Ureter (tissue), 1 donor: ENCODE measurements at places on chromosomes 12 and 14. TPM values are rescaled to one million over a fixed set of nuclear protein-coding genes. Genes with fewer than 3 reads are reported as not detected.

- no peak for DNase-seq
These were observed 10.9 kb upstream of the PIK3C2G start for GRCh38 chr12:18250313-18250916.

- no peak for DNase-seq
These were observed 136.8 kb upstream of the PRKD1 start for GRCh38 chr14:30064454-30064853.

- no peak for DNase-seq
These were observed 1.2 kb downstream of the KHNYN start for GRCh38 chr14:24430682-24431568.

DNA sequence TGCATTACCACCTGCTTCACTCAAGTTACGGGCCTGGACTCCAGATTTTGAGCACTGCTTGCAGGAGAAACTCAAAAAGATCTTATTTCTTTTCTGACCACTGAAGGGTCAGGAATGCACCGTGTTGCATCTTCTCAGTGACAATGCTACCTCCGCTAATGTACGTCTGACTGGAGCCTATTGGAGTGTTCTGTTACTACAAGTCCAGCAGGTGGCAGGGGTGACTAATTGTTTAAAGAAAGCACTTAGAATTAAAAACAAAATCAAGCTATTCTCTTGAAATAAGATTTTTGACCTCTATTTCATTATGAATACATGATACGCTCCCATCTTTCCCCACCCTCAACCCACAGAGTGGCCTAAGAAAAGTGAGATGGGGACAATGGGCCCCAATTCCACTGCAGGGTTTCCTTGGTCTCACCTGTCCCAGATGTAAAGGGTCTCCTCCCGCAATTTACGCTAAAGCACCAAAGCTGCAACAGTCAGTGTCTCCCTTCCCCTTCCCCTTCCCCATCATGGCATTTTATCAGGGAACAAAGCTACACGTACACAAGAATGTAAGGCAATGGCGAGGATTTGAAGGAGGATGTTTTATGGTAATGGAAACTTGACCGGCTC, 2.2 kb downstream of the TBPL2 start:
- DNase-seq: no peak

DNA sequence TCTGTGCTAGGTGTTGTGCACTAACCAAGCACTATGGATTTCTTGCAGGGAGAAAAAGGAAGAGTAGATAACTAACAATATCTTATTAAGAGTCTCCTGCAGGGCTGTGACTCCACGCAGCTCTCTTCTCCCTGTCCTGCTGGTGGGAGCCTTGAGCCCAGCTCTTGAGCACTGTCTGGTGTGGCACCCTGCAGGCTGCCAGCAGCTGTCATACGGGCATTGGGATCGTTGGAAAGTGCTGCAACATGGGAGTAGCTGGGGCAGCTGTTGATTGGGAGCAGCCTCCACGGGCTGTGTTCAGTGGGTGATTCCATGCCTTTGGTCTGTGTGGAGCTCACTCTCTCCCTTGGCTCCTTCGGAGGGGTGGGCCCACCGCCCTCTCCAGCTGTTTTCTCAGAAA, 125.3 kb downstream of the FBXL14 start:
- no peak for DNase-seq

DNA sequence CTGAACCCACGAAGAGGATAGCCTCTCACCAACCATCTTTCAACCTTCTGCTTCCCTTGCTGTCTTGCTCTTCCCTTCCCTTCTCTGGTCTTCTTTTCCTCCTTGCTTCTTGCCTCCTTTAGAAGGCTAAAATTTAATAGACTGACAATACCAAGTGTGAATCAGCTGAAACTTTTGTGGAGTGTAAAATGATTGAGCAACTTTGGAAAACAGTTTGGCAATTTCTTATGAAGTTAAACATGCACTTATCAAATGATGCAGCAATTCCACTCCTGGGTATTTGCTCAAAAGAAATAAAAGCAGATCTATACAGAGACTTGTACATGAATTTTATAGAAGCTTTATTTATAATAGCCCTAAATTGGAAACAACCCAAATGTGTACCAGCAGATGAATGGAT, 3.3 kb upstream of the KRT86 start:
- DNase-seq: no peak

- no peak for DNase-seq
These were observed 9.4 kb upstream of the SELPLG start for GRCh38 chr12:108642899-108643654.

GRCh38 chr12:108316176-108317086, 22.7 kb downstream of the CMKLR1 start:
- no peak for DNase-seq

DNA sequence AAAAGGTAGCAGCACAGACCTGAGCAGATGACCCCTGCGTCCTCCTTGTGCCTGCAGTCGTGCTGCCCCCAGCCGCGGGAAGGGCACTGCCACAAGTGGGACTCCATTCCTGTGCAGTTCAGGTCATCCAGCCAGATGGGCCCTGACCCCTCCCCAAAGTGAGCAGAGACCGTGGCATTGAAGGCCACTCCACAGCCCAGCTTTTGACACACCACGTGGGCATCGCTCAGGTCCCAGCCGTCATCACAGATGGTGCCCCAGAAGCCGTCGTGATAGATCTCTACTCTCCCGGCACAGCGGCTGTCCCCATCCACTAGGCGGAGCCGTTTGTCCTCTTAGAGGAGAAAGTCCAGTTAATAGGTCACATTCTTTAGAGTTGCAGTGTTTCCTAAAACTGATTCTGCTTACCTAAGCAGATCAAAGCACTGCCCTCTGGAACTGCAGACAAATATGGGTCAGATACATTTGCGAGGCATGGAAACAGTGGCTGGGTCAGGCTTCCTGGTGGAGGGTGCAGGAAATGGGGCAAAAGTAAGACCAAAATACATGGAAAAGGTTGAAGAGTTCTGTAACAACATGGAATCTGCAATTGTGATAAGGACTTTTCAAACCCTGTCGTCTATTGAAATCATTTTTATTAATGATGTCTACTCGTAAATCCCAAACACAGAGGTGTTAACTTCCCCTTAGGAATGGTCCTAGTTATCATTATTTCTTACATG, 69.4 kb downstream of the CD163L1 start:
- no peak for DNase-seq

- no peak for DNase-seq
These were observed 678 bp downstream of the INF2 start for GRCh38 chr14:104689881-104690711.

- DNase-seq: no peak
These were observed 125.7 kb downstream of the HMGA2 start for GRCh38 chr12:65949971-65950370.

GRCh38 chr12:132196038-132196872, 52.0 kb downstream of the NOC4L start:
- no peak for DNase-seq

GRCh38 chr14:50904719-50905118, 32.9 kb downstream of the ABHD12B start:
- no peak for DNase-seq

GRCh38 chr14:98840091-98840490, 431.9 kb downstream of the BCL11B start:
- no peak for DNase-seq

DNA sequence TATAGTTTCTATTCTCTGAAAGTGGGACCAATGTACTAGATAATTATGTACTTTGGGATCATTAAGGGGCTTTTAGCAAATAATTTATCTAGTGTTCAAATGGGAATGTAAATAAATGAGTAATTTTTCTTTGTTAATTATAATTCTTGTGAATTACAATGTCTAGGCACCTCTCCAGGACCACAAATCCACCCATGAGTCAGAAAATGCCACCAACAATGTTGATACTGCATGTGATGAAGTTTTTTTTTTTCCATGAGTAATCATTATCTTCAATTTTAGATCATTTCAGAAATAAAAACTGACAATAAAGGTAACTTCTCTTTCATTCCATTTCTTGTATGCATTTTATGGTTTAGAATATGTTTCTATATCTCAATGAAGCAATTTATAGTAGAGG, 470.3 kb downstream of the VRK1 start:
- no peak for DNase-seq

- no peak for DNase-seq
These were observed 134.8 kb downstream of the DUSP6 start for GRCh38 chr12:89217472-89217871.

DNA sequence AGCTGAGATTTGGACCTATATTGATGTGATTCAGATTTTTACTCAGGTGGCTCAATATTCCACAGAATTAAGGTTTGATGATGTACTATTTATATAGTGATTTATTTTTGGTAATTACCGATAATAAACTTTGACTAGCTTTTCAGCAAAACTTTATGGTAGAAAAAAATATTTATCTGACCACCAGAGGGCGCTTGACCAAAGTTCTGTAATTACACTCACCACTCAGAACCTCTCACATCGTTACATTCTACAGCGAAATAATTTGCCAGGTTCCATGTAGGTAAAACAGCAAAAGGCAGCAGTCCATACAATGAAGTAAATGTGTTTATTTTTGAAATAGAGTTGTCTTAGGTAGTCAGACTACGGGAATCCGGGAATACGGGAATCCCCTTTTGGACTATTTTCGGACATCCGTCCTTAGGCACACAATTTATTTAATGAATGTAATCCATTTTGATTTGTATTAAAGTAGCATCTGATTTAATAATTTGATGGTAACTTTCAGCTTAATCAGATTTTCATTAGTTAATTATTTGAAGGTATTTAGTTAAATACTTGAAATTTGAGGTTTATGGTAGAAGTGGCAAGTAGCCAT, 143.0 kb upstream of the DDHD1 start:
- no peak for DNase-seq

DNA sequence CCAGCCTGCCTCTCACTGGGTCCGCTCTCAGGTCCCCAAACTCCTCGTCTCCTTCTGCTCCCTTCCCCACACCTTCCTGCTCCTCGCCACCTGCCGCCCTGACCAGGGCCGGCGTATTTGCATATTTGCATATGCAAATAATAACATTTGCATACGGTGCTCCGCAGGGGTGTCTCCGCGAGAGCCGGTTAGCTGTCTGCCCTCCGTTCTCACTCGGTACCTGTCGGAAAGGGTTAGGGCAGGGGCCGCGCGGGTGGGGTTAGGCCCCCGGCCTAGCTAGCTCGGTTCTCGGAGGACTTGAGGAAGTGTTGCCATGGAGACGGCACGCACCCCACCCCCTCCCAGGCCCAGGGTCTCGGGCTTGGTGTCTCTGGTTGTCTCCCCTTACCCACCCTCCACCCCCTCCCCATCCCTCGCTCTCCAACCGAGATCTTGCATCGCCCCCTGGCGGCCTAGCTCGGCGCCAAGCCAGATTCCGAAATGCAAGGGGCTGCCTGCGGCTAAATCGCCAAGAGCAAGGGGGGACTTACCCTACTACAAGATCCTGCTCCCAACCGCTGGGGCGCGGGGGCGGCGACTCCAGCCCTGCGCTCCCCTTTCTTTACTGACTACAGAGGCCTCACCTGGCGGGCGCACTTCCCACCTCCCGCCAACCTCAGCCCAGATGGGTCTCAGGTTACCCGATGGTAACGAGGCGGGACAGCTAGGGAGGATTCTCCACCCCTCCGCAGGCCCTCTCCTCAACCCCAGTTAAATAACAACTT, 8.1 kb downstream of the STAC3 start:
- DNase-seq: no peak

GRCh38 chr12:13149411-13149810, 45.9 kb upstream of the GSG1 start:
- no peak for DNase-seq

DNA sequence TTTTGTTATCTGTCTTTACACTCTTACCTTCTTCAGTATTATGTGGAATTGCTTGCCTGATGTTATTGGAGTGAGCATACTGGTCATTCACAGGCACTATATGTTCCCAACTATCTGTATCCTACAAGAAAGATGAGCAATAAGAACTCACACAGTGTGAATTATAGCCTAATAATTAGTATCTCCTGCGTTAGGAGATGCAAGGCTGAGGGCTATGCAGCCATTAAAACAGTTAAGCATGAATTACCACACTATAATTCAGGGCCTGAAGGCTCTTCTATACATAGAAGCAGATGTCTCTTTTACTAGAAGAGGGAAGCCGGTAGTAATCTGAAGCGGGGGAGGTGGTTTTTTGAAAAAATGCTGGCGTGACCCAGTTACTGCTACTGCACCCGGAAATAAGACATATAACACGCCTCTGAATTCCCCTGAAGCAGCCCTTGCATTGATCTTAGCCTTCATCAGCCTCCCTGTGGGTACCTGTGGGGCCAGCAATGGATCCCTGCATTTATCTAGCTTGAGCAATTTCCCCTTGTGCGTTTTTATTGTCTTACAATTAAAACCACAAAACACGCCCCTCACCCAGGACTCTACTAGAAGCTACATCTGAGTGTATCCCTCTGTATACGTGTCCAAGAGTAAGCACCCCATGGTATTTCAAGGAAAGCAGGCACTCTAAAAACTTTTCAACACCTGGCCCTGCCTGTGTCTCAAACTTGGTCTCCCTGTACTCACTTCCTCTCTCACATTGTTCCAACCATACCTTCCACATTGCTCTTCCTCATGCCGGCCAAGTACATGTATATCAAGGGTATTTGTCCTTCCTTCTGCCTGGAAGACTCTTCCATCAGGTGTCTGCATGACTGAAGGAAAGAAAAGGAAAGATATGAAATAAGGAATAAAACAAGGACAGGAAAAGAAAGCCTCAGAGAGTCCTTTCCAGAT, 210.9 kb upstream of the ARID2 start:
- no peak for DNase-seq

DNA sequence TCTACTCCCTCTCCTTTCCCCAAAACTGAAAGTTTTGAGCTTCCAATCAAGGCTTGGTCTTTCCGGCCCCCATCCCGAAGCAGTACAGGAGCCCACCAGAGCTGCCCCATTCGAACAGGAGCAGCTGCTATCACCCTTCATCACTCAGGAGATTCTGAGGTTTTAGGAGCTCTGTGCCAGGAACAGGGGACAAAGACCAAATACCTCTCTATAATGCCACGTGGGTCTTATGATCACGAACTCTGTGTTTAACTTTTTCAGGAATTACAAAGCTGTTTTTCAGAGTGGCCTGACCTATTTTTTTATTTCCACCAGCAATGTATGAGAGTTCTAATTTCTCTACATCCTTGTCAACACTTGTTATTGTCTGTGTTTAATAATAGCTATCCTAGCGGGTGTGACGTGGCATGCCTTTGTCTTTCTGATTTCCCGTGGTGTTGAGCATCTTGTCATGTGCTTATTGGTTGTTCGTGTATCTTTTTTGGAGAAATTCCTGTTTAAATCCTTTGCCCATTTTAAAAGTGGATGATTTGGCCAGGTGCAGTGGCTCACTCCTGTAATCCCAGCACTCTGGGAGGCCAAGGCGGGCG, 21.7 kb downstream of the COA8 start:
- no peak for DNase-seq

GRCh38 chr14:51942971-51943370, 46.4 kb upstream of the RTRAF start:
- DNase-seq: no peak

Gene LPAR5
- total RNA-seq: 13.6 TPM

Gene KLRC4
- 3.4 TPM for total RNA-seq

Gene DDX54
- total RNA-seq: 65.2 TPM

Gene LMNTD1
- not detected for total RNA-seq

Gene OR4N5
- not detected for total RNA-seq

Gene UNC119B
- total RNA-seq: 28.4 TPM

Gene TRPV4
- 3.6 TPM for total RNA-seq

Gene CAPS2
- 11.4 TPM for total RNA-seq

Gene PPM1H
- 16.2 TPM for total RNA-seq

Gene SOAT2
- 0.18 TPM for total RNA-seq

Gene POTEM
- total RNA-seq: not detected

Gene TSHR
- total RNA-seq: not detected
